MM.1S (cell line): ENCODE measurements at places on chromosomes 3 and 15.

GRCh38 chr15:79948761-79949160 is 22.2 kb downstream of the BCL2A1 start:
- DNase-seq, result no peak

DNA sequence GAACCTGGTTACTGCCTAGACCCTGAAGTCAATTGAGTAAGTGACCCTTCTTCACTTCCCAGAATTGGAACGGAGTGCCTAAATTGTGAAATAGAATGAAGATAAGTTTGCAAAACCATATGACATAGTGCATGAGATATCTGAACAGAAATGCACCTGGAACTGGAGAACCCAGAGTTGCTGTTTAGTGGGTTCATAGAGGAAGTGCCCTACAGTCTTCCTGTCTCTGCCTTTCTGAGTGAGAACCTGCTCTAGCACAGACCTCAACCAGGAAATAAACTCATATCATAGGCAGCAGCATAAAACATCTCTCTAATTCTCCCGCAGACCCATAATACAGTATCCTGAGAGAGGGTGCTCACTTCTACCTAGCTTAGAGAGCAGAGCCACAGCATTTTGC is 82.9 kb downstream of the EOMES start:
- no peak for DNase-seq

DNA sequence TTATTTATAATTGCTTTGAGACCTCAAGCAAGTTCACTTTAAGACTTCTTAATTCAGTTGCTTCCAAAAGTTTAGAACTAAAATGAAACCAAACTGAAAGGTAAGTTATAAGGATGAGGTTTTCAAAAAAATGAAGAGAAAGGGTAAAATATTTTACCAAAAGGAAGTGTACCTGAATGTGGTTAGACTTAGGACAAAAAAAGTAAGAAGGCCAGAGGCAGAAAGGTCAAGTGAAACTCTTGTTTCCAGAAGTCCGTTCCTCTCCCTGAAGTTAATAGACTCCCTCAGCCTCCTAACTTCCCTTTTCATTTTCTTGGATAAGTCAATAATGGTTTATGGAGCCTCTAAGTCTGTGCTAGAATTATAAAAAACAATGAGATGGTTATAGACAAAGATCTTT is 16.6 kb downstream of the BTLA start:
- peak; percentile 54 for DNase-seq

GRCh38 chr3:138043266-138044029 is 33.5 kb downstream of the CLDN18 start:
- no peak for DNase-seq
